ENCODE measurements at places on chromosomes 2 and 18.

DNA sequence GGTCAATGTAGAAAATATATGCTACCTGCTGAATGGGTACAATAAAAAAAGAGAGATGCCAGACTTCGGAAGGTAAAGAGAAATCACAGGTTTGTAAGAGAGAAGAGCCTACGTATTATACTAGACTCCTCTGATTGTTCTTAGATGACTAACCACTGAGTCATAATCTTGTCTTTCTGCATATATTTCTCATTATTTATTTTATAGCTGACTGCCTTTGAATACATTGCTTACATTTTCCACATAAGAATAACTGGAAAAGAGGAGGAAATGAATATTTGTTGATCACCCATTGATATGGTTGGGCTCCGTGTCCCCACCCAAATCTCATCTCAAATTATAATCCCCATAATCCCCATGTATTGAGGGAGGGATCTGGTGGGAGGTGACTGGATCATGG, 90.3 kb upstream of the RAB27B start:
- DNase-seq = no peak

GRCh38 chr2:64789466-64790320, 136.0 kb upstream of the SERTAD2 start:
- DNase-seq = no peak

DNA sequence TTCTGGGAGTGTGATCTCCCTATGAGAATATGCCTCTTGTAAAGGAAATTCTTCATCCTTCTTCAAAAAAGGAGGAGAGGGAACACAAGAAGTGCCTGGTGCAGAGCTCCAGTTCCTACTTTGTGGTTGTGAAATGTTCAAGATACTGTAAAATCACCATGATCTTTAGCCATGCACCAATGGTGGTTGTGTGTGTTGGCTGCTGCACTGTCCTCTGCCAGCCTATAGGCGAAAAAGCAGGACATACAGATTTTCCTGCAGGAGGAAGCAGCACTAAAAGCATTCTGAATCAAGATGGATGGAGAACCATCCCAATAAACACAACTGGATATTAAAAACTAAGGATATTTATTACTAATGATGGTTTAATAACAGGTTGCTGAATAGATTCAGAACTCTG, 6.2 kb upstream of the KLHL14 start:
- no peak for DNase-seq

- no peak for DNase-seq
Observed at GRCh38 chr2:86337244-86337835, at the start of gene REEP1. TSS of gene REEP1 (minus strand) at chr2:86337626. CDS start at chr2:86337510, 116 bp downstream.

DNA sequence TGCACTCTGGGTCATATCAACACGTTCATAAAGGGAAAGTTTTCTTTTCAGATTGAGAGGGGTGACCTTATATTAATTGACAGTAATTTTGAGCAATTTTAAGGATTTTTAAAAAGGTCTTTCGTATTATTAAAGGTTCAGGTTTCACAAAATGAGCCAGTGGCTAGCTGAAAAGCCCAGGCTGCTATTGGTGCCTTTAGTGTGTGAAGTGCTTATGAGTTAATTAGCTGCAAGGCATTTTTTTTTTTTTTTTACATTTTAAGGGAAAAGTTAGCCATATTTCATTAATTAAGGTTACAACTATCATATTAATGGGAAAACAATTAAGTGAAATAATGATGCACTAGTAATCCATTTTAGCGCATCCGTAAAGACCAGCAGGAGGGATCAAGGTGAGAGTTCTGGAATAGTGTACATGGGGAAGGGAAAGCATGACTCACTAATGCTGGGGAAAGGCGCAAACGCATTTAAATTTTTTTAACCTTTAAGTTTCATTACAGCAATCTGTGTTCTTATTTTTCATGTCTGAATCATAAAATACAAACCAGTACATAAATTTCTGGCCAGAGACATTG, 200.0 kb downstream of the ZNF407 start:
- no peak for DNase-seq

DNA sequence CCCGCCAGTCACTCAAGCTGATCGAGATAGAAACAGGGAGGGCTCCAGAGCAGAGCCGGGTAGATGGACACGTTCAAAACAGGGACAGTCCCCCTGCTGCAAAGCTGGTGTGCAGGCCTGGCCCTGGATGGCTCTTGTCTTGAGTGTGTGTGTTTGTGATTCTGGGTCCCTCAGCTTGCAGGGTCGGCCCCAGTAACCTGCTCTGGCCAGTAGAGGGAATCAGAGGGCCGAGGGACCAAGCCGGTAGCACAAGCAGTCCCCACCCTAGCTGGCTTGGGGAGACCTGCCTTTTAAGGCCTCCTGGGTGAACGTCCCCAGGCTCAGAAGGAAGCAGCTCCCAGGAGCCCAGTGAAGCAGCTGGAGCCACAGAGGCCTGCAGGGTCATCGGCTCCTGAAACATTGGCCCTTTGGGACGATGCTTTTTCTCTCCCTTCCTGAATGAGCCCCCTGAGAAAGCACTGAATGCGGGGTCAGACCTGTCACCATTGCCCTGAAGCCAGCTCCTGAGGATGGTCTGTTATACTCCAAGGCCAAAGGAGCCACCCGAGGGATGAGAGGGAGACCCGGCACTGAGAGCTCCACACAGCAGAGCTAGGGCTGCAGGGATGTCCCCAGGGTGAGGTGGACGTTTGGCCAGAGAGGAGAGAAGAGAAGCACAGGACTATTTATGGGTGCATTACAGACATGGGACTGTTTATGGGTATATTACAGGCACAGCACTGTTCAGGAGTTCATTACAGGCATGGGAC, 15.4 kb upstream of the MLPH start:
- no peak for DNase-seq

Measured in NCI-H1417 treated with DMSO at 0.1 percent for 48 hours (cell line).